ENCODE measurements at places on chromosomes 2 and 18.

DNA sequence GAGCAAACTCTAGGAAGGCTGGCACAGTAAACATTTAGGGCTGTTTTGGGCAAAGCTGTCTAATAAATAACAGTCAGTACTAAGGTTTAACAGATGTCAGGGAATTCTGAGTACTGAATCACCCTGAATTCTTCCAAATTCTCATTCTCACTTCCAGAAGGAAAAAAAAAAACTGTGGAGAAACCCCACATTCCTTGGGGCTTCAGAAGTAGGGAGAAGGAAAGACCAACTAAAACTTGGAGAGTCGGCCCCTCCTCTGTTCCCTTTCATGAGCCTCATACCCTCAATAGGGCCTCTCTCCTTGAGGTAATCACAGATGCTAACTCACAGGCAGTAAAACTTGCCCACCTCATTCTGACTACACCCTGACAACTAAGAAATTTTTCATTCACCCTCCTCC lies 62.1 kb downstream of the CCDC148 start:
- DNase-seq = no peak

DNA sequence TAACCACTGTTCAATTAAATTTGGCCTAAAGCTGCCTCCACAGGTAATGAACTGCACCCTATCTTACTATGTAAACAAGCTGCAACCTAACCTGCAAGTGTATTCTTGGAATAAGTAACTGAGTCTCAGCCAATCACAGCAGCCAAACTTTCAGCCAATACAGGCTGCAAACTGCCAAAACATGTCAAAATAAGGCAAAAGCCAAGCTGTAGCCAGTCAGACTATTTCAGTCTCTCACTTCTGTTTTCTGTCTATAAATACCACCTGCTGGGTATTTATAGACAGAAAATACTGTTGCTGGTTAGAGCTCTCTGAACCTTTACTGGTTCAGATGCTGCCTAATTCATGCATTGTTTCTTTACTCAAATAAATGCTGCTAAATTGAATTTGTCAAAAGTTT lies 14.3 kb downstream of the C2orf76 start:
- DNase-seq = no peak

DNA sequence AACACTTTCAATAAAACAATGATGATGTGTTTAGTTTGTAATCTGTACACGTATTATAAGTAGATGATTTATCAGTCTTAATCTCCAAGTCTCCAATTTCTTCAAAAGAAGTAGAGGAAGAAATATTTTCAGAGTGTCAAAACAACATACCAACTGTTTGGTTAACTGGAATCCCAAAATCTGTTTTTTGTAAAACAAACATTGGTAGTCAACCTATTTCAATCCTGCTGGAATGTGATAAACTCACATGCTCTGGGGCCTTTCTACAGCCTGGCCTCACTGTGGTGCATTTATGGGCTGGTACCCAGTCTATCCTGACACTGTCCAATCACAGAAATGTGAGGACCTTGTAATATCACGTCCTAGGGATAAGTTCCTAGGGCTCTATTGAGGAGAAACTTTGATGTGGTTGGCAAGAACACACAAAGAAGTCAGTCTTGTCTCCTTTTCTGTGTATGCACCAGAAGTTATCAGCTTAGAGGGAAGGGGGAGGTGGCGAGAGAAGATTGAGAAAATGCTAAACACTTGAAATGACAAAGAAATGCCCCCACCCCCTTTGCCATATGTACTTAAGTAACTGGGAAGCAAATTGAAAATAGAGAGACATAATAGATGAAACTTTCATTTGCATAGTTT lies 47.2 kb downstream of the PRKRA start:
- DNase-seq = no peak

GRCh38 chr2:27211241-27211942 lies 449 bp upstream of the ATRAID start:
- DNase-seq = no peak

GRCh38 chr2:68000170-68000825 lies 62.5 kb downstream of the C1D start:
- DNase-seq = no peak

DNA sequence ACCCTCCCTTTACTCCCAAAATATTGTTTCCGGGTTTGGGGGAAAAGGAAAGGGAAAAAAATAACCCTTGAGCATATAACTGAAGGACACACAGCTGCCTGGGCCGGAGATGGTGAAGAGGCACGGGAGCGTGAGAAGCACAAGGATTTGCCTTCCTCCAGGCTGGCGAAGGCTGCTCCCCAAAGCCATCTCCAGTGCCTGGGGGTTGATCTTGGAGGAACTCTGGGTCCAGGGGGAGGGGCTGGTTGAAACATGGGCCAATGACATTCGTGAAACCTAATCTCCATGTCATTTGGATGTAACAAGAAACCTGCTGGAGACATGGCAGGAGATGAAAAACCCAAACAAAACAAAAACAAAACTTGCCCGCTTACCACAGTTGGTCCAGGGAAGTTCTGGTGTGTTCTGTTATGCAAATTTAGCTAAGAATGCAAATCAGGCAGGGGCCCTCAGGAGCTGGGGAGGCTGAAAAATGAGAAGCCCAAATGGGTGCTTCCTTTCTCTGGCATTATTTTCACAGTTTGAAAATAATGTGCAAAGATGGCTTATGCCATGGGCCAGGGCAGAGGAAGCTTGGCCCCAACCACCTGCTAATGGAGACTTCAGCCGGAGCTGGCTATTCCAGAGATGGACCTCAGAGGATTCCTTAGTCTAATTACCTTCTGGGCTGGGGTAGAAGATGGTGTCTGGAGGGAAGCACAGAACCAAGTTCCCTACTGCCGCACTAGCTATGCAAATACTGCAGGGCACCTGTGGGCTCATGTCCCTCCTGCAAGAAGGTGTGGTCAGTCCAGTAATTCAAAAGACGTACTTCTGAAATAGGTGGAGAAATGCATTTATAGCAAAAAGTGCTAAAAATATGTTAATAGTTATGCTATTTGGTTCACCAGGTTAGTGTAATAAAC lies 180.9 kb downstream of the BCL2 start:
- no peak for DNase-seq

GRCh38 chr2:136118819-136119716 lies 1.1 kb upstream of the CXCR4 start:
- DNase-seq = peak; percentile 81

DNA sequence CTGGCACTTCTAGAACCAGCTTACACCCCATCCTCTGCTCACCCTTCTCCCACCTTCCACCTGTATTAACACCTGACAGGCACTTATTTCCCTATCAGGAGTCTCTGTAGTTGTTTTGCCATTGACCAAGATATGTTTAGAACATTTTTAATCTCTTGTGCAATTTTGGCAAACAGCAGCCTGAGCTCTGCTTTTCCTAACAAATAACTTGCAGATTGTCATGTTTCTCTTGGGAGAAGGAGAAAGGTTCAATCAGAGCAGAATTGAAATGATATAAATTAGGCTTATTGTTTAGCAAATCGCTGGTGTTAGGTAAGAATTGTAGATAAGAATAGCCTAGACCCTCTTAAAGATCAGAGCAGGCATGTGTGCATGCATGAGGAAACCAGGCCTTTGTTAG lies 225.5 kb downstream of the PARD3B start:
- DNase-seq = no peak

GRCh38 chr18:33833842-33834241 lies 255.8 kb downstream of the ASXL3 start:
- no peak for DNase-seq

GRCh38 chr2:171008550-171009205 lies 79.6 kb downstream of the GORASP2 start:
- no peak for DNase-seq

DNA sequence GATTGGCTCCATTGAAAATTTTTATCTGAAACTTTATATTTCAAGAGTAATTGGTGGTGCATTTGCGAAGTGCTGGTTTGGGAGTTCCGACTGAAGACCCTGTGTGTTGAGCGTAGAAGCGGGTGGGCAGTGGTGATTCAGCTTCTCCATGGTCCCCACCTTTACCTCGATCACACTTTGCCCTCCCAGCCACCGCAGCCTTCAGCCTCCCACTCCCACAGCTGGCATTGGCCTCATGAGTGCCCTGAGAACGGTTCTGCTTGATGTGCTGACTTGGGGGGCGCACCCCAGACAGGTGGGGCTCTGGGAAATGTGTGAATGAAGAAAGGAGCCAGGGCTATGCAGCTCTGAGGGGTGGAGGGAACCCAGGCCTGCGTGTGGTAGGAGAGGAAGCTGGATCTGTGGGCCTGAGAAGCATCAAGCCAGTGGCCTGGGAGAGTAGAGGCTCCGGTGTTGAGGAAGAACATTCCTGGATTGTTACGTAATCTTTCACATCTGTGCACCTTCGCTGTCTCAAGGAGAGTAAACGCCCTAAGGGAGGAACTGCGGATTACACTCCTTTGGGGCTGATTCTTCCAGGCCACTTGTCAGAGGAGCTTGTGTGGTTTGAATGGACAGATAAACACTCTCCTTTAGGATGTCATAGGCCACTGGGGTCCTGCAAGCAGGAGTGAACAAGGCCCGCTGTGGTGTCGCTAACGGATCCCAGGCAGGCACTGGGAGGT lies 83.8 kb downstream of the NPAS2 start:
- DNase-seq = no peak

DNA sequence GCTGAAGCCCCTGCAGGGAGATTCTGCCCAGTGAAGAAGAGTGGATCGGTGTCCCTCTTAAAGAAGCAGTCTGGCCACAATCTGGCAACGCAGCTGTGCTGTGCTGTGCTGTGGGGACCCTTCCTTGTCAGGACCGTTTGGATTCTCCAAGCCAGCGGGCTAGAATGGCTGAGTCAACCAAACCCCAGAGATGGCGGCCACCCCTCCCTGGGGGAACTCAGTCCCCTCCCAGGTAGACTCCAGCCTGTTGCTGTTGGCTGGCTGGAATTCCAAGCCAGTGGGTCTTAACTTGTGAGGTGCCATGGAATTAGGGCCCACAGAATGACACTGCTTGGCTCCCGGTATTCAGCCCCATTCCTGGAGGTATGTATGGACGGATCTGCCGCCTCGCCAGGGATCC lies 62.3 kb downstream of the MMADHC start:
- no peak for DNase-seq

DNA sequence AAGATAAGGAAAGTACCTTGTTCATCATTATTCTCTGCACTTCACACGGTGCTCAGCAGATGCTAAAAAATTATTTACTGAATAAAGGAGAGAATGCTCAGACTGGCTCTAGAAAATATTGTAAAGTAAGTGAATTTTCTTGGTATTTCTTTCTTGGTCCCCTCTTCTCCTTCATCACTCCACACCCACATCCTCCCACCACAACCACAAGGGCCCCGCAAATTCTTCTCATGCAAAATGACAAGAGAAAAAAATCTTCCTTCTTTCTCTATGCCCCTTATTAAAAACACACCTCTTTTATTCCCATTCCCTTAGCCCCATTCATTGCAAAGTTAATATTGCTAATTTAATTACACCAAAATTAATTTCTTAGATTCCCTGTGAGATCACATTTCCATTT lies 74.2 kb upstream of the NEDD4L start:
- DNase-seq = no peak

DNA sequence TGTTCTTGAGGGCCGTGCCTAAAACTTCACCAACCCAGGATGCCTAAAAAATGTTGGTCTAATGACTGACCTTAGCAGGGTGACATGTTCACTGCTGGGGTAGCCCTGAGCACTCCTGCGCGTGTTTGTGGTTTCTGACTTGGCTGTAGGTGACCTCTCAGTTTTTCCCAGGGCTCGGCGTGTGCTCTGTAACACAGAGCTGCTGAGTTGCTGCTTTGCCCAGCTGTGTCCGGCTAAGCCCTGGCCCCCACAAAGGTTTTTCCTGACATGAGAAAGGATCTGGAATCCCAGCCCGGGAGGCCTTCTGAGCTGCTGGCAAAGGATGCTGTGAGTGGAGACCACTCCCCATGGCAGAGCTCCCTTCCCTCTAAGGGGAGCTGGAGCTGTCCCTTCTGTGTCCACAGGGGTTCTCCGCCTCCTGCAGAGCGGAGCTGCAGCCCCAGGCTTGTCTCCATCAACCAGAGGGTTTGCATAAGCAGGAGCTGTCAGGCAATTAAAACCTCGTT lies 52.7 kb downstream of the CRIM1 start:
- no peak for DNase-seq

GRCh38 chr2:170265321-170265720 lies 87.4 kb downstream of the MYO3B start:
- no peak for DNase-seq

DNA sequence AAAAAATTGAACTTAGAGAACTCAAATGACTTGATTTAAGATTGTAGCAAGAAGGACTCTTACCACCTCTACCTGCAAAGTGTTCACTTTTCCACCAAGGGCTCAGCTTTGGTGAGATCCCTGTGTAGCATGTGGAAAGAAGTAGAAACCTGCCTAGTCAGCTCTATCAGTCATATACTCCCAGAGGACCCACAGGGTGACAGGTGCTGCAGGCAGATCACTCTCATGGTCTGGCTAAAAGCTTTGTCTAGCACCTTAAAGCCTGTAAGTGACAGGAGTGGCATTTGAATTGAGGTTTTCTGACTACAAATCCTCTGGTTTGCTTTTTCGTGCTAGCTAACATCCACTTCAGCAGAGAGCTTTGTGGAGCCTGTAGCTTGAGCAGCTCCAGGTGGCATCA lies 18.7 kb upstream of the NEMP2 start:
- DNase-seq = no peak

- no peak for DNase-seq
Observed at GRCh38 chr2:11103984-11104793, 51.1 kb upstream of the SLC66A3 start.

DNA sequence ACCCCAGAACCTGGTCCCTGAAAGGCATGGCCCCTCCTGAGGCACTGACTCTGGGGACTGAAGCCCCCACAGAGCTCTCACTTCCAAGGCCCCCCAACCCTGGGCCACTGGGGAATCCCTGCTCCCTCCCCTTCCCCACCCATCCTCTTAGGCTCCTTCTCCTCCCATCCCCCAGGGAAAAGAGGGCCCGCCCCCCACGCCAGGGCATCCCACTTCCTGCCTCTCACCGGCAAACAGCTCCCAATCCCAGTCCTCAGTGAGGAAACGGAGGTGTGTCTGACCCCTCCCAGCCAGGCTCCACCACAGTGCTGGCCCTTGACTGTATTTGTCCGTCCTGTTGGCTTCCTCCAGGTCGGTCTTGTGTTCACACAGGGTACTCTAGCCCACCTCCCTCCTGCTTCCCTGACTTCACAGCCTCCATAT lies 35.0 kb upstream of the PTMA start:
- DNase-seq = no peak

- no peak for DNase-seq
Observed at GRCh38 chr2:26978061-26978596, 7.7 kb downstream of the MAPRE3 start.

DNA sequence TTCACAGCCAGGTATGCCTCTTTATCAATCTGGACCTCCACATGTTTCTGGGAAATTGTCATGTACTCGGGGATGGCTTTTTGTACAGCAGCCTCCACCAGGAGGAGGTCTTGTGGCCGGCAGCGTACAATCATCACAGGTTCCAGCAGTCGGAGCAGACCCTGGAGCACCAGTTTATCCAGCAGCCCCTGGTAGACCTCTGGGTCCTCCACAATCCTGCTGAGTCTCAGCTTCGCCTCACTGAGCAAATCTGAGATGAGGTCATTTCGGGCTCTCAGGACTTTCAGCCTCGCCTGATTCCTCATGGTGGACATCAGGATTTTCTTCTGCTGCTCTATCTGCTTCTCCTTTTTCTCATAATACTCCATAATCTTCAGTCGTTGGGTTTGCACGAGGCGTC lies 32.8 kb downstream of the TMEM247 start:
- no peak for DNase-seq

Measured in activated naive CD4-positive, alpha-beta T cell (primary cell).